ENCODE measurements at places on chromosomes 11 and 22. TPM values are rescaled to one million over a fixed set of nuclear protein-coding genes. Genes with fewer than 3 reads are reported as not detected.
A peak's percentile ranks its signal among the peaks of the same experiment; 100 is the strongest.

- no peak for DNase-seq
Measured at GRCh38 chr11:39363571-39363970, 2095.9 kb downstream of the LRRC4C start.

GRCh38 chr11:102001657-102002338 lies 45.4 kb upstream of the CFAP300 start:
- no peak for DNase-seq

LARGE2 gene
- total RNA-seq = not detected

TXN2 gene
- total RNA-seq = 74.6 TPM

DNA sequence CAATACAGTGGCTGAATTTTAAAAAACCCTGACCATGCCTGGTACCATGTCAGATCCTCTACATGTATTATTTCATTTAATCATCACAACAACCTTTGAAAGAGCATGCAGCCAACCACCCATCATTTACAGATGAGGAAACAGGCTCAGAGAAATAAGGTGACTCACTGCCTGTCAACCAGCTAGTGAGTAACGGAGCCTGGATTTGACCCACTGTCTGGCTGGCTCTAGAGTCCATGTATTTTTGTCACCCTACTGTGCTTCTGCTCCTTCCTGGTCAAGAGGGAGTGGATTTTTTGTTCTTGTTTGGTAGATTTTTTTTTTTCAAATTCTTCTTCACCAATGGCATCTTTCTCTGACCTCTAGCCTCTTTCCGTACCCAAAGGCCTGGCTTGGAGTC lies 77.4 kb downstream of the CWC15 start:
- peak; percentile 60 for DNase-seq

DNA sequence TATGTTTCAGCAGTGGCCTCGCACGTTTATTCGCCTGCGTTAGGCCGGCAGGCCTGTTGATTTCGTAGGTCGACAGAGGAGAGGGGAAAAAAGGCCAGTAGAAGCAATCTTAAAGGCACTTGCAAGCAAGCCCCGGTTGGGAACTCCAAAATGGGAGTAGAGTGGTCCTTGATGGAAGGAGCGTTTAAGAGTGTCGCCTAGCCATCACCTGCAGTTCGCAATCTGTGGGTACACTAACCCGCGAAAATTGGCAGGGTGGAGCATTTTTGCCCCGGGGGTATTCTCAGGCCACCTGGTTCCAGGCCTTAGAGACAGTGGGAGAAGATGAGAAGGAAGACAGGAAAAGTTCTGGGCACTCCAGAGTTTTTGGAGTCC lies 1.1 kb downstream of the EWSR1 start:
- peak; percentile 23 for DNase-seq

DNA sequence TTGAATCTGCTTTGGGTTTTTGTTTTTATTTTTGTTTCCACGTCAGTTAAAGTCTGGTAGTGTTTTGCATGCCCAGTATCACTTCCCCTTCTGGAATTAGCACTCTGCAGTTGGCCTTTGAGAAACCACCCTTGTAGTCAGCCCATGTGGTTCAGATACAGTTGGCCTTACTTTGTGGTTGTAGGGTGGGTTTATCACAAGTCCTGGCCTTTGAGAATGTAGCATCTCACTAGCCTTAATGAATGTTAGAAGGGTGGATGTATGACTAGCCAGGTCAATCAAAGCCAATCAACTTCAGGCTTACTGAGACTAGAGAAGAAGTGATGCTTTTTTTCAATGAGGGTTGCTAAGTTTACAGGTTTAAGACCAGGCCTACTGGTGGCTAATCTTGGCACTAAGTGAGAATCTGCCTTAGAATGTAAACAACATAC lies 19.8 kb downstream of the ARL14EP start:
- DNase-seq = no peak

FGF4 gene
- total RNA-seq = 0.08 TPM

GSTT2 gene
- total RNA-seq = not detected

DNA sequence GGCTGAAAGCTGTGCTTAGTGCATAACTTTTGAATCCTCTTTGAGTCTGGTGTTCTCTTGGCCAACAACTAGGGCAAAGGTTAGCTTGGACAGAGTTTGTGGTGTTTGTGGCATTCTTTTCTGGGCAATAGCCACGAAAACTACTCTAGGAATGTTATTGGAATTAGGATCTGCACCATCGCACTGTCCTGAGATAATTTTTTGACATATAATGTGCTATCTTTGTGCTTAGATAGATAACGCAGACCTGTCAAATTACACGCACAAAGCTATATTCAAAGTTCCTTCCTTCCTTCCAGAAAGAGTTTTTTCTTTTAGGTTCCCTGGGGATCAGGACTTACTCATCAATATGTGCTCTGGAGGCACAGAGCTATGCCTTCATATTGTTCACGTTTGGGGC lies 166.8 kb upstream of the MTMR2 start:
- DNase-seq = peak; percentile 90

GRCh38 chr11:126392633-126393013 lies 37.1 kb downstream of the ST3GAL4 start:
- no peak for DNase-seq

- DNase-seq = peak; percentile 68
Measured at GRCh38 chr11:86629045-86629706, 43.2 kb downstream of the ME3 start.

DNA sequence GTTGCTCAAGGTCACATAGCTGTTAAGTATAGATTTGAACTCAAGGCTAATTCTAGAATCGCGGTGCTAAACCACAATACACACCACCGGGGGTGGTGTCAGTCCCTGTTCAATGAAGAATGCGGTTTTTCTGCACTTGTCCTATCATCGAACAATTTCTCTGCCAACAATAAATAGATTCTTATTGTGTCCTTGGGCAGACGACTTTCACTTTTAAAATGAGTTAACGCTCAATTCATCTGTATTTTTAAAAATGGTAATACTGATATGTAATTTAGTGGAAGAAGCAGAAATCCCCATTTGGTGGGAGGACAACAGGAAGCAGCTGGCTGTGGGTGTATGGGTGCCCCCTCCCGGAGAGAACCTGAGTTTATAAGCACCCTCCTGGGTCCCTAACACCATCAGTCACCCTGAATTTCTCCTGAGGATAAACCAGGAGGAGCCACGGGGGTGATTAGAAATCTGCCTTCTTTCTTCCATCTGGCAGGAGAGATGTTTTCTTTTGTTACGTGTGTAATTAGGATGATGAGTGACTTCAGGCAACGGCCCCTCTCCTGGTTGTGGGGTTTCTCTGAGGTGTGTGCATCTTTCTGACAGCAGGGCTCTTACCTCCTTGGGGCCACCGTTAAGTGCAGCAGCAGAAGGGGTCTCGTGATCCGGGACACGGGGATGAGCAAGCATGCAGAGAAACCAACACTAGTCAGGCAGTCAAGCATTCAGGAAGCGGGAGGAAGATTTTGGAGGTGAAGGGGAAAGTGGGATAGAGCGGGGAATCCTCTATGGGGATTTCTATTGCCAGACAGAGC lies 87.7 kb downstream of the GRAMD1B start:
- no peak for DNase-seq

DNA sequence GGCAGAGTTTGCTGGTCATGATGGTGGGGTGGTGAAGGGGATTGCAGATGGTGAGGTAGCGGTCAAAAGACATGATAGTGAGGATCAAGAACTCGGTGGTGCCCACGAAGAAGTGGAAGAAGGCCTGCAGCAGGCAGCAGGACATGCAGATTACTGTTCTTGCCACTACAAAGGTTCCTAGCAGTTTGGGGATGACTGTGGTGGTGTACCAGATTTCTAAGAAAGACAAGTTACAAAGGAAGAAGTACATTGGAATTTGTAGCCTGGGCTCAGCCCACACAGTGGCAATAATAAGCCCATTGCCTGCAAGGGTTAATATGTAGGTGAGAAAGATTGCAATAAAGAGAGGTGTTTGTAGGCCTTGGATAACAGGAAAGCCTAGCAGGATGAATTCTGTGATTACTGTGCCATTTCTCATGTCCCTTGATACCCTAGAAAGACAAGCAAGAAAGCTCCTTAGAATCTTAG lies at the start of gene OR6X1:
OR6X1 (minus strand) TSS at position 418 of the 468 bp plus-strand sequence; CDS start at position 418, 0 bp downstream.
- DNase-seq = no peak

CECR2 gene
- total RNA-seq = not detected

DNA sequence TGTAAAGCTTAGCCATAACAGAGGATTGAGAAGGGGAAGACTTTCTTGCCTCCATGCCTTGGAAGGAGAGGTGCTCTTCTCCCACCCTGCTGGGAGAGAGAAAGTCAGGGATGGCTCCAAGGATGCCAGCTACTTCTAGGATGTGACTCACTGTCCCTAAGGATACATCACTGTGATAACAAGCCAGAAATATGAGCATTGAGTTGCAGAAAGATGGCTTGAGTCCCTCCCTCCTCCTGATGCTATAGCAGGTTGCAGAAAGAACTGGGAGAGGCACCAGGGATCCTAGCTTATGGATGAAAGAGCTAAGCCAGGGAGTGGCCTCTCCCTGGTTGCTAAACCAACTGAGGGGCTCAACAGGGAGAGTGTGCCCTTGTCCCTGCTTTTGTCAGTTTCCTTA lies 27.8 kb upstream of the FJX1 start:
- DNase-seq = peak; percentile 60

DNA sequence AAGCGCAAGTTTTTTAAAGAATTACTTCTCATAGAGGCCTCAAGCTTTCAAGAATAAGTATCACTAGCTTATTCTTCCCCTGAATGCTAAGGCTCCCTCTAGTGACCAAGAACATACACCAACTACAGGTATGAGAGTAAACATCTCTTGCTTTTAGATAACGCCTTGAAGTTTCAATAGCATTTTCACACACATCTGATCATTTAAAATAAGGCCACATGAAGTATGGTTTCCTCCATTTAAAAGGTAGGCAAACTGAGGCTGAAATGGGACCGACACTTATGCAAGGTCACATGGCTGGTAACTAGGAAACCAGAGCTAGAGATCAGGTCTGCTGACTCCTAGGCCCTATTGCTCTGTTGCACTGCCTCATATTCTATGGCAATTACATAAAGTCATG lies 66.5 kb downstream of the CCDC34 start:
- DNase-seq = peak; percentile 82

- DNase-seq = peak; percentile 46
Measured at GRCh38 chr11:88475991-88476418, 138.5 kb upstream of the CTSC start.

GRCh38 chr11:123020968-123021367 lies 39.3 kb upstream of the BSX start:
- peak; percentile 51 for DNase-seq

DEPDC7 gene
- total RNA-seq = 3.5 TPM

MS4A15 gene
- not detected for total RNA-seq

DNA sequence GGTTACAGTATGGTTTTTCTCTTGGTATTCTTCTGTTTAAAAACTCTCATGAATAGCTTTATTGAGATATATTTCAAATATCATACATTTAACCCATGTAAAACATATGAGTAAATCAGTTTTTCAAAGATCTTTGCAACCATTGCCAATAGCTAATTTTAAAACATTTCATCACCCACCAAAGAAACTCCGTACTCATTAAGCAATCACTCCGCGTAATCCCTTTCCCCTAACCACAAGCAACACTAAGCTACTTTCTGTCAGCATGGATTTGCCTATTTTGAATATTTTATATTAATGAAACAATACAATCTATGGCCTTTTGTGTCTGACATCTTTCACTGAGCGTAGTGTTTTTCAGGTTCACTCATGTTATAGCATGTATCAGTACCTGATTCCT lies 697.9 kb upstream of the ANO5 start:
- no peak for DNase-seq

SLC5A1 gene
- under 0.01 TPM for total RNA-seq

SAMM50 gene
- total RNA-seq = 54.3 TPM

BATF2 gene
- 0.25 TPM for total RNA-seq

FGF3 gene
- total RNA-seq = not detected

DNA sequence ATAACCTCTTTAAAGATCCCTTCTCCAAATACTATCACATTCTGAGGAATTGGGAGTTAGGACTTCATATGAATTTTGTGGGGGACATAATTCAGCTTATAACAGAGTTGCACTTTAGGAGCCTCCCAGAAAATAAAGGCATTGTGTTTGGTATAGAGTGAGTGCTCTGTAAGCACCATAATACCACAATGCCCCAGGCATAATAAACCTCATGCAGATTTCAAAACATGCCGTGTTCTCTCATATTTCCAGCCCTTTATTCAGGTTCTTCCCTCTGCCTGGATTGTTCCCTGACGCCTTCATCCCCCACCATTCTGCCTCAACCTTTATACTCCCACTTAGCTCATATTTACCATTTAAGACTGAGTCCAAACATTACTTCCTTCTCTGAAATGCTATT lies 398.8 kb upstream of the FAT3 start:
- no peak for DNase-seq

KRTAP5-10 gene
- not detected for total RNA-seq

PDXP gene
- total RNA-seq = 3.4 TPM

- no peak for DNase-seq
Measured at GRCh38 chr11:67271541-67272284, 5.4 kb downstream of the GRK2 start.

IL18 gene
- 0.81 TPM for total RNA-seq

BAIAP2L2 gene
- 3.2 TPM for total RNA-seq

GRCh38 chr11:60706931-60707330 lies 7.5 kb downstream of the MS4A8 start:
- no peak for DNase-seq

Measured in fibroblast of the aortic adventitia (primary cell).